ENCODE measurements at places on chromosomes 11 and 22.
A peak's percentile ranks its signal among the peaks of the same experiment; 100 is the strongest.

GRCh38 chr22:23534851-23535717 lies 45.0 kb downstream of the IGLL1 start:
- no peak for DNase-seq

GRCh38 chr11:65927904-65928397 lies 8.7 kb downstream of the DRAP1 start:
- DNase-seq = peak; percentile 68

DNA sequence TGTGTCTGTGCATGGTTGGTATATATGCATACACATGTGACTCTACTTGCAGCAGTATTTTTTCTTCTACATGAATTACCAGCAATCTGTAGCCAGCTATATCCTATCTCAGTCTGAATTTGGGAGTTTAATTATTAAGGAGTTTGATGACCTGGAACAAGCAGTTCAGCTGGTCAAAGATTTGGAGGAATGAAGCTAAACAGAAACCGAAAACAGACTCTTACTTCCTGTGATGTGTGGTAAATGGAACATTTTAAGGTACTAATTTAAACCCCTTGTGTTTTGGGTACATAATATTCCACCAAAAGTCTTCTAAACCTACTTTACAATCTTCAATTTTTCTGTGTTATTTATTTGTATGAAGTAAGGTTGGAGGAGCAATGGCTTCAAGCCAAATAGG lies 124.4 kb upstream of the PGR start:
- no peak for DNase-seq

DNA sequence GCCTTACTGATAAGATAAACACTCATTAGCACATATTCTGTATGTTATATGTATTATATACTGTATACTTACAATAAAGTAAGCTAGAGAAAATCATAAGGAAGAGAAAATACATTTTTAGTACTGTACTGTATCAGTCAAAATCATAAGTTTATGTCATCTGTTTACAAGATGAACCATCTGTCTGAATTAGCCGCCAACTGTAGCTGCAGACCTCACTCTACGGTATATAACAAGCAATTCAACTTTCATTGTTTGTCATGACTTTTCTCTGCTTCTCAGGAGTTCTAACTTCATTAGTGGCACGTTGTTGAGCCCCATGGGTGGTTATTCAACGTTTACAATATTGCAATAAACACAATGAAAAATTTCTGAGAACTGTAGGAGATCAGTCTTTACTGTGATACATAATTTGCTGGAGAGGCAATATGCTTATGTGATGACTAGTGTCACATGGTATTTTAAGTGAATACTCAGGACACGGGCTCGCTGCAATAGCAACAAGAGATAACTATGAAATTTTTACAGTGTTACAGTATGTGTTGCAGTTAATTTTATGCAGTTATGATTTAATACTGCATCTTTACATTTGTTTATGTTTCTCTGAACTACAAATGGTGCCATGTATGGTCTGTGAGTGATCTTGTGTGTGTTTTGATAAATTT lies 132.2 kb upstream of the CTSC start:
- no peak for DNase-seq

- no peak for DNase-seq
Observed at GRCh38 chr11:1491379-1491778, 4.8 kb upstream of the MOB2 start.

- no peak for DNase-seq
Observed at GRCh38 chr11:2296913-2297622, 4.7 kb downstream of the C11orf21 start.

- no peak for DNase-seq
Observed at GRCh38 chr22:23204125-23204488, 23.8 kb downstream of the BCR start.
